ENCODE measurements at places on chromosomes 6 and 20. TPM values are rescaled to one million over a fixed set of nuclear protein-coding genes. Genes with fewer than 3 reads are reported as not detected.

The TUBB1 gene
- total RNA-seq, result 0.30 TPM

The TREM1 gene
- 0.52 TPM for total RNA-seq

DNA sequence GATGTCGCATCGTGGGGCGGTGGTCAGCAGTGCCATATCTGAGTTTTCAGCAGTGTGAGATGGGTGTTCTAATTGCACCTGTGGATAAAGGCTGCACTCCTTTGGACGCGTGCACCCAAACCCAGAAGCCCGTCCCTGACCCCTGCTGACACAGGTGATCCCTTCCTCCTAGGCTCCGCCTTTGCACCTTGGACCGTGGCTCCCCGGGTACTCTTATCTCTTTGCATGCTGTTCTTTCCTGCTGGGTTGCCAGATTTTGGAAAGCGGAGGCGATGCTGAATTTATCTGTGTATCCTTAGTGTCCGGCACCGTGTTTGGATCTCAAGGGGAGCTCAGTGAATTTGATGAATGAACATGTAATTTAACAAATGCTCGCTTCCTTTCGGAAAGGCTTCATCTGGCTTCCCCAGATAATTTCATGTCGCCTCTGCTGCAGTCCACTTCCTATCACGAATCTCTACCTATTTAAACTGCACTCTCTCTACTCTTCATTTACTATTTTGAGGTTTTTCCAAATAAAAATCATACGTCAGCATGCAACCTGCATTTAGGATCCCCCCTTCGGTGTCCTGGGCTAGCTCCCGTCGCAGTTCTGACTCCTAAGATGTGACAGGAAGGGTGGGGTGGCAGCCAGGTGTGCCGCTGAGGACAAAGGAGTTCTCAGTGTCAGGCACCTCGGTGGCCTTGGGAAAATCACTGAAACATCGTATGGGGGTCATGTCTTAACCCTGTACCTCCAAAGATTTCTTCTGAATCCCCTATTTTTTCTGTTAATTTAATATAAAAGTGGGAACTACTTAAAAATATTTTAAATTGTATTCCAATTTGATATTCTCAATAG lies 753 bp upstream of the PERP start:
- no peak for DNase-seq

The RAET1L gene
- total RNA-seq, result not detected

DNA sequence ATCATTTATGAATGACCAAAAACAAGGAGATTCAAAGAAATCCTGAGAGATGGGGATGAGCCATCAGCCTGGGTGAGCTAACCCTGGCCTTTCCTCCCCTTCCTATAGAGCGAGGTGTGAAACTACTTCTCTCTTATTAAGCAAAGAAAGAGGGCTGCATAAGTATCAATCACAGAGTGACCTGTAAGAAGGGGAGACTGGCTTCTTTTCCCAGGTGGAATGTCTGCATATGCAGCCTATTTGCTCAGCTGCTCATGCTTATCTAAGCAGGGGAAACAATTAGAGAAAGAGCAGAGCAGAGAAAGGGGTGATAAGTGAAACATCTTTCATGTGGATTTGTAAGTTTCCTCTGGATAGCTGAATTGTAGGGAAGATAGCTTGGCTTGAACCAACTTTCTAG lies 160.0 kb downstream of the PKHD1 start:
- no peak for DNase-seq

The EEF1A1 gene
- 1,882 TPM for total RNA-seq

DNA sequence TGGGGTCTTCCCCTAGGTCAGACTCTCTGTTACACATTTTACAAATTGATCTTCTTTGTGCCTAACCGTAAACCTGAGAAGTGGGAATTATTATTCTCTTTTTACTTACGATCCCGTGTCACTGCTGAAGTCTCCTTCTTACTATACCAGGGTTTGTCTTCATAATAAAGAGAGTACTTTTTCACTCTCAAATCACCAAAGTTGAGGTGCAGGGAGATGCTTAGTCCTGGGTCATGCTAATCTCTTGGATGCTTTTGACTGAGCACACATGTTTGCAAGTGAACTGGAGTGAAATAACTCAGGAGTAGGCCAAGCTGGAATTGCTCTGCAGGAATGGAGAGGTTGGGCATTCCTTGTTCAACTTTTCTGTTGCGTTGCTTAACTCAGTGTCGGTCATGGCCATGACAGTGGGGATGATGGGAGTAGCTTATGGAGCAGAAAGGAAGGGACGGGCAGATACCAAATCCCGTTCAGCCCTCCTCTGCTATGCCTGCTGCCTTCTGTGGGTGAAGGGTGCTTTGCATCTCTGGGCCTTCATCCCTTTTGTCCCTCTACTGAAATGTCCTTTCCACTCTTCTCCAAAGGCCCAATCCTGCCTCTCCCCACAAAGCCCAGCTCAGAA lies 15.2 kb upstream of the TAGAP start:
- DNase-seq, result no peak

- no peak for DNase-seq
These were observed 72.4 kb downstream of the GPX5 start for GRCh38 chr6:28597924-28598722.

- DNase-seq, result no peak
These were observed 77.1 kb downstream of the GPR63 start for GRCh38 chr6:96760153-96760687.

DNA sequence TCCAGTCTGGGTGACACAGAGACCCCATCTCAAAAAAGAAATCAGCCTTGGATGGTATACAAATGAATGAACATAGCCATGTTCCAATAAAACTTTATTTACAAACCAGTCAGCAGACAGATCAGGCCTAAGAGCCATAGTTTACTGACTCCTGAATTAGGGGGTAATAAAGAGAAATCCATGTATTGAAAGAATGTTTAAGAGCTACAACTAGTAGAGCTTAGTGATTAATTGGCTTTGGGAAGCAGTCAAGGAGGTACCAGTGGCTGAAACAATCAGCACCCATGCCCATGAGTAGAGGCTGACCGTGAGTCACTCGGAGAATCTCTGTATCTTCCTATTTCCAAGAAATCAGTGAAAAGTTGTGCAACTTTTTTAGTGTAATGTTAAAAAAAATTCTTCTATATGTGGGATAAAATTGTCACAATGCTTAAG lies 223.6 kb upstream of the RREB1 start:
- DNase-seq, result no peak

GRCh38 chr20:23629017-23629541 lies 8.7 kb downstream of the CST3 start:
- DNase-seq, result peak; percentile 47

DNA sequence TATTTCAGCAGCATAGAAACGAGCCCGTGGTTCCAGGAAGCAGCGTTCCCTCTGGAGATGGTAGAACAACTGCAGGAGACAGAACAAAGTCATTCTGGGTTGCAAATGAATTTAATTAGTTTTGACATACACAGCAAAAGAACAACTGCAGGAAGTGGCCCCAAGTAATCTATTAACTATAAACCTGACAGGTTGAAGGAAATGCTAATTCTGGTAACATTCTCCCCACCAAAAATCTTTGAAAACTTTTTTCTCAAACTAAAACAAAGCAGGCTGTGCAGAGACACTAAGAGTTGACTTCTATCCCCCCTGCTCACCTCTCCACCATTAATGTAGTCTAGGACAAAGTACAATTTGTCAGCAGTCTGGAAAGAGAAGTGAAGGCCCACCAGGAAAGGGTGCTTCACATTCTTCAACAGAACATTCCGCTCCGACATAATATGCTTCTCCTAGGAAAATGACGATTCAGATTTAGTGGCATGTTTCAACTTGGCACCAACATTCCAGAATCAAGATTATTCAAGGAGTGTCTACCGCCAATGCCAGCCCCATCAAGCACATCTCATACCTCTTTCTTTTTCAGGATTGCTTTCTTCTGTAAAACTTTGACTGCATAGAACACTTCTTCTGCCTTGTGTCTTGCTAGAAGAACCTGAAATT lies 120.4 kb upstream of the SLC2A12 start:
- DNase-seq, result no peak

GRCh38 chr20:406200-407132 lies 1.6 kb upstream of the RBCK1 start:
- DNase-seq, result no peak

- no peak for DNase-seq
These were observed 504.0 kb upstream of the SPTLC3 start for GRCh38 chr20:12504779-12505178.

The C20orf173 gene
- total RNA-seq, result not detected

DNA sequence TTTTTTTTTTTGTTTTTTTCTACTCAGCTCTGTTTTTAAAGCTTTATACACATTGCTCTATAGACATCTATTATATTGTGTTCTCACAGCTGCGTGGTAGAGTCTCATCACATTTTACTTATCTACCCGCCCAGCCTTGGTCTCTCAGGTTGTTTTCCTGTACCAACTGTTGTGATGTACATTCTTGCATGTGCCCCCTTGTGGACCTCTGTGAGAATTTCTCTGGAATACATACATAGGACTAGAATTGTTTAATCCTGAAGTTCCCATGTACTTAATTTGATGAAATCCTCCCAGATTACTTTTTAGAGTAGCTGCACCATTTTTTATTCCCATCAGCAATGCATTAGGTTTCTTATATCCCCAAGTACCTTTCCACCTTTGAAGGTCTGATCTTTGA lies 40.4 kb upstream of the TINAG start:
- no peak for DNase-seq

DNA sequence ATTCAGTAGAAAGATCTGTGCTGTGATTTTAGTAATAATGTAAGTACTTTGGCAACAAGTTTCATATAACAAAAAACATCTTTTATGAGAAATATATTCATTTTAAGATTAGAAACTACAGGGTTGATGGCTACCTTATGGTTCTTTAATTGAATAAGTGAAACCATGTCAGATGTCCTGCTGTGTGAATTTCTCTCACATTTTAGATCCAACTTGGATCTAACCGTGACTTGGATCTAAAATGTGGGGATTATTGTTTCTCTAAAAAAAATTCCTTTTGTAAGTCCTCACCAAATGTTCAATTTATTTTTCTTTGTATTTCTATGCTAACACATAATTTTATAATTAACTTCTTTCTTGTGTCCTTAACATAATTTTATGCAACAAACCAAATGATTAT lies 30.4 kb downstream of the ZC2HC1B start:
- no peak for DNase-seq

GRCh38 chr6:145204301-145204700 lies 531.0 kb downstream of the EPM2A start:
- DNase-seq, result no peak

- no peak for DNase-seq
These were observed 615.7 kb upstream of the CITED2 start for GRCh38 chr6:139990026-139990686.

The VSX1 gene
- 0.33 TPM for total RNA-seq

- no peak for DNase-seq
These were observed 12.8 kb downstream of the PFDN4 start for GRCh38 chr20:54220722-54221121.

The CLVS2 gene
- total RNA-seq, result 0.05 TPM

- DNase-seq, result peak; percentile 46
These were observed 97.7 kb downstream of the SYCP2 start for GRCh38 chr20:59835448-59836395.

DNA sequence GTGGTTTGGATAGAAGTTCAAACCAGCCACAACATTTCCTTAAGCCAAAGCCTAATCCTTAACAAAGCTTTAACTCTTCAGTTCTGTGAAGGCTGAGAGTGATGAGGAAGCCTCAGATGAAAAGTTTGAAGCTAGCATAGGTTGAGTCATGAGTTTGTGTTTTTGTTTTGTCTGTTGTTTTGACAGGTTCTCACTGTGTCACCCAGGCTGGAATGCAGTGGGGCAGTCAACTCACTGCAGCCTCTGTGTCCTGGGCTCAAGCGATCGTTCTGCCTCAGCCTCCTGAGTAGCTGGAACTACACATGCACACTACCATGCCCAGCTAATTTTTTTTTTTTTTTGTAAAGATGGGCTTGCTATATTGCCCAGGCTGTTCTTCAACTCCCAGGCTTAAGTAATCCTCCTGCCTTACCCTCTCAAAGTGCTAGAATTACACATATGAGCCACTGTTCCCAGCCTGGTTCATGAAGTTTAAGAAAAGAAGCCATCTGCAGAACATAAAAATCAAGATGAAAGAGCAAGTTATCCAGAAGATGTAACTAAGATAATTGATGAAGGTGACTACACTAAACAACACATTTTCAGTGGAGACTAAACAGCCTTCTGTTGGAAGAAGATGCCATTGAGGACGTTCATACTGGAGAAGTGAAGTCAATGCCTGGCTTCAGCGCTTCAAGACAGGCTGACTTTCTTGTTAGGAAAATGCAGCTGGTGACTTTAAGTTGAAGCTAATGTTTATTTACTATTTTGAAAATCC lies 96.2 kb downstream of the SMAP1 start:
- no peak for DNase-seq

- DNase-seq, result no peak
These were observed 127.5 kb downstream of the RIN2 start for GRCh38 chr20:19885594-19885938.

The ZKSCAN3 gene
- 4.1 TPM for total RNA-seq

- no peak for DNase-seq
These were observed 357.5 kb downstream of the ZFAND3 start for GRCh38 chr6:38176797-38177751.

DNA sequence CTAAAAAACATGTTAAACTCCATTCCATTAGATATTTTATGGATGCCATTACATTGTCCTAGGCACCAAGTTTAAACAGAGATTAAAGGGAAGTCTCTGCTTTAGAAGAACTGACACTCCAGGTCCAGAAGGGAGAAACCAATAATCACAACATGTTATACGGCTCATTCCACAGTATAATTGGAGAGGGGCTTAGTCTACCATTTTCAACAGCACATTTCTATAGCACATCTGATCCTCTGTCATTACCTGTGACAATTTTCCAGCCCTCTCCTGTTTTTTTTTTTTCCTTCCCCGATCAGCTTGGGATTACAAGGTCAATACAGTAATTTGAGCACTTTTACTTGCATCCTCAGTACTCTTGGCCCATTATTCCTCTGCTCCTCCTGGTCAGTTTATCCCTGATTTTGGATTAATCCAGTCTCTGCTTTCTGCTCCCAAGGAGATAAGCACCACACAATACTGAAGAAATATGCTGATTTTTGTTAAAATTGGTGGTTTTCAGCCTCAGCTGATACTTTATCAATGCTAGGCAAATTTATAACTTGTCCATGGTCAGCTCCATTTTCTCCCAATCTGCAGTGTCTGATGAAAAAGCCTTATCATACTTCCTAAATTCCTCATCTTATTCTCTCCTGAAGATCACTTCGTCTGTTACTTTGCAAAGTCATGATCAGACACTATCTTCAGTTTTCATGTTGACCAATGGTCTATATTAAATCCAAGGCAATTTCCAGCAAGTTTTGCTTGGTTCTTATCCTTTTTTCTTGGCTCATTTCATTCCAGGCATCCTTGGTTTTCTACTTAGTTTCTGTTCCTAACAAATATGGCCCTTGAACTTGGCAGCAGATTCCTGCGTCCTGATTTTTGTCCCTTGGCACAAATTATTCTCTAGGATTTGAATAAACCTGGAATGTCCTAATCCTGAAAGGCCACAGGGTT lies 30.8 kb upstream of the SYNCRIP start:
- no peak for DNase-seq

The GJE1 gene
- total RNA-seq, result not detected

The CTAGE9 gene
- not detected for total RNA-seq

- no peak for DNase-seq
These were observed 98.8 kb downstream of the HAO1 start for GRCh38 chr20:7841291-7841970.

- no peak for DNase-seq
These were observed 12.5 kb downstream of the CDC5L start for GRCh38 chr6:44399991-44400390.

GRCh38 chr6:112469306-112469705 lies 122.2 kb downstream of the RFPL4B start:
- DNase-seq, result no peak

- DNase-seq, result no peak
These were observed 31.3 kb upstream of the PDE10A start for GRCh38 chr6:165694296-165694695.

All from left ventricle myocardium inferior (tissue), 1 donor.